Osteoblast (primary cell): ENCODE measurements at places on chromosomes 7 and 10. TPM values are rescaled to one million over a fixed set of nuclear protein-coding genes. Genes with fewer than 3 reads are reported as not detected.

The FHIP2A gene
- 49.6 and 51.9 TPM in 2 replicates for total RNA-seq

The TEX47 gene
- total RNA-seq, result not detected in 2 replicates

The PANK1 gene
- total RNA-seq, result 5.8 and 9.7 TPM in 2 replicates

The CCDC136 gene
- 7.2 and 10.0 TPM in 2 replicates for total RNA-seq

The FAM25A gene
- not detected in 2 replicates for total RNA-seq

The TET1 gene
- 3.8 and 4.0 TPM in 2 replicates for total RNA-seq

The IFT22 gene
- total RNA-seq, result 32.7 and 35.8 TPM in 2 replicates

The C10orf53 gene
- total RNA-seq, result not detected in 2 replicates
